ENCODE measurements at places on chromosomes 1 and 21.

DNA sequence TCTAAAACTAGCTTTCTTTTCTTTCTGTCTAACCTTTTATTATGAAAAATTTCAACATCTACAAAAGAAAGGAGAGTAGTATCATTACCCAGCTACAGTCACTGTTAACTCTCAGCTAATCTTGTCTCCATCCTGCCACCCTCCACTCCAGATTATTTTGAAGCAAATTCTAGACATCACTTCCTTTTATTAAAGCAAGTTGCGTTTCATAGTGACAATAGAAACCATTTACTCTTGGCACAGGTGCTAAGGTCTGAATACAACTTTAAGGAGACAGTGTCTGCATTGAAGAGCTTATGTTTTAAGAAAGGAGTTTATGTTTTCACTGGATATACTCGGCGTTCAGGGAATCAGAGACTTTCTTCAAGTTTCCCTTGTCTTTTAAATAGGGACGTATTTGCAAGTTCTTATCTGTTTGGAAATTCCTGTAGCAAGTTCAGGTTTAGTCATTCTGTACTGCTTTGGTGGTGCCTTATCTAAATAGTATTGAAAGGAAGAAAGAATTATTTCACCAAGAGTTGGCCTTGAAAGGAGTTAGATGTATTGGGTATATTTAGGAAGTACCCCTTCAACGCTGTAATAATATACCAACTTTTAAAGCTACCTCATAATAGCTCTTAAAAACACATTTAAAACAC is 42.7 kb downstream of the ITSN1 start:
- no peak for DNase-seq

GRCh38 chr1:166164995-166165660 is 1.7 kb downstream of the FAM78B start:
- DNase-seq: peak; percentile 68

- peak; percentile 88 for DNase-seq
Measured at GRCh38 chr21:33069994-33070743, at the start of gene OLIG1. Gene OLIG1 (plus strand): TSS chr21:33070141. CDS start chr21:33070247, 106 bp downstream.

DNA sequence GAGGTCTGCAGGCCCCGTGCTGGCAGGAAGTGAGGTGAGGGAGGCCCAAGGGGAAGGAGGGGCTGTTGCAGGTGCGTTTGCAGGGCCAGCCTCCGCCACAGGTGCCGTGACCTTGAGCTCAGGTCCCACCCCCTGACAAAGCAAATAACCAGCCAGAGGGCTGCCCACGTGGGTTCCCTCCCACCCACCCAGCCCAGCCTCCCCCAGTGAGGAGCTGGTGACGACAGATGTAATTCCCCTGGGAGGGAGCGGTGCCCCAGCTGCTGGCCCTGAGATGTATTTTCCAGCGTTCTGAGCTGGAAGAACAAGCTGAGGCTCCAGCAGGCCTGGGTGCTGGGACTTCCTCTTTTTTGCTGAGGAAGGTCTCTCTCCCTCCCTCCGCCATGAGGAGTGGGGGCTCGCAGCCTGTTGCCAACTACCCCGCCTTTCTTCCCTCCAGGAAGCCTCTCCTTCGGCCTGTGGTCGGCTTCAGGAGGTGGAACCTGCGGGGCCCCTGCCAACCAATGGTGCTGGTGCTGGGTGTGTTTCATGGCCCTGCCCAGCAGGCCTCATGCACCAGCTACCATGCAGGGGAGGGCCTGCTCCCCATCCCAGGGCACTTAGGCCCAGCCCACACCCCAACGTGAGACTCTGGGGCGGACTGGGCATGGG is 153.2 kb downstream of the PRDM16 start:
- DNase-seq: no peak

DNA sequence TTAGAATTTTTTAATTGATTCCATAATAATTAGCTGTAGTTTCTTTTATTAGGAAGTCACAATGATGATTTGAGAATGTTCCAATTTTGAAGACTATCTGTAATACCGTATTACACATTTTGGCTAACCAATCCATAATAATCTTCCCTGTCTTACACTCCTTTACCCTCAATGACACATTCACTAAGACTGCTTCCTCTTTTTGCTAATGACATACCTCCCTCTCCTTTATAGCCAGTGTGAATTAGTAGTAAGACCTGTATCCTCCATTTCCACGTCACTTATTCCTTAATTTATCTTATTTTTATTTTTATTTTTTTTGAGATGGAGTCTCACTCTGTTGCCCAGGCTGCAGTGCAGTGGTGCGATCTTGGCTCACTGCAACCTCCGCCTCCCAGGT is 10.1 kb downstream of the KDM1A start:
- DNase-seq: no peak

DNA sequence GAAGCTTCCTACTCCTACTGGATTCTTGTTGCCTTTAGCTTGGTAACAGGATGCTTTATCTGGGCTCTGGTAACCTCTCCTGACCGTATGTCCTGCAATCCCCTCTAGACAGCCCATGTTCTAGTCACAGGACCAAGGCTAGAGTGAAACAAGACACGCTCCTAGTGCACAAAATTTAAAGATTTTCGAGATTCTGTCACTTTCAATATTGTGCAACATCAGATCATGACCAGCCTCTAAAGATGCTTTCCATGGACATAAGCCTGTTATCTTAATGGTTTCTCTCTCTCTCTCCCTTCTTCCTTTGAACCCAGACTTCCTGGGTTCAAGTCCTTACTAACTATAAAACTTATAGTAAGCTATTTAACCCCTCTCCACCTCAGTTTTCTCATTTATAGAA is 1.6 kb upstream of the LY9 start:
- no peak for DNase-seq

DNA sequence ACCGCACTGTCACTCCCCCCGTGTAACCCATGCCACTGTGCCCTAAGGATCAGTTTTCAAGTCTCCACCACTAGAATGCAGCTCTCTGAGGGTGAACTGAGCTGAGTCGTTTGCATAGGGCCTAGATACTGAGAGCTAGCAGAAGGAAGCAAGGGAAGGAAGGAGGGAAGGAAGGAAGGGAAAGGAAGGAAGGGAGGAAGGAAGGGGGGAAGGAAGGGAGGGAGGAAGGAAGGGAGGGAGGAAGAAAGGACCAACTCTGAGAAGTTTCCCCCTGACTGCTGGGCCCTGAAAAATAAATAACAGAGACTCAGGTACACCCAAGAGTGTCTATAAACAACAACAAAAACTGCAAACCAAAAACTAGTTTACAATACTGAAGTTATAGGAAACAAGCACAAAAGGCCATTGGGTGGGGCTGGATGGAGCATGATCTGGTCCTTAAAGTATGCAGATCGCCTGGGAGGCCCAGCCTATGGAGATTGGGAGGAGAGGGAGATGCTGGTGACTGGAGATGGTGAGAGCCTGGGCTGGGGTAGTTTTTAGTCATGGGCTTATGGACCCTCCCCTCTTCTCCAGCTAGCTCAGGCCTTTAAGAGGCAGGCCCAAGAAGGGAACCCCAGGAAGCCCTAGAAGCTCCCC is 1.7 kb upstream of the MRPS15 start:
- DNase-seq: no peak

DNA sequence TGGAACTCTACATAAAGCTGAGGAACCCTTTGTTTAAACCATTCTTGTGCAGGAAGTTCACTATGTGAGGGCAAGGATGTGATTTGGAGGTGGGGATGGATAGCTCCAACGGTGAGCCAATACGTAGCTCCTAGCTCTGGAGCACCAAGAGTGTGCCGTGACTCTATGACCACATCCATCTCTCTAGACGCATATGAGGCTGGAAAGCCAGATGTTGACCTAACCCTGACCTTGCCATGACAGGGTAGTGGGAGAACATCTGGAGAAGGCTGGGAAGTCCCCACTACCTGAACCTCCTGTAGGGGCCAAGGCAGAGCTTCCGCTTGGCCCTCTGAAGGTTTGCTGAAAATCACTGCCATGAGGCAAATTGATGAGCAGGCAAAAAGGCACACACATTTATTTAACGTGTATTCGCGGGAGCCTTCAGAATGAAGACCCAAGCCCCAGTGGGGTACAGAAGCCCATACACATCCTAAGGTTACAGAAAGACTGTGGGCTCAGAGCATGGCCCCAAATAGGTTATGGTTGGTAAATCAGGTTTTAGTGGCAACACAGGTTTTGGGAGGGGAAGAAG is 43.4 kb downstream of the EIF2D start:
- DNase-seq: no peak

GRCh38 chr21:26977746-26978145 is 10.9 kb upstream of the ADAMTS5 start:
- no peak for DNase-seq

DNA sequence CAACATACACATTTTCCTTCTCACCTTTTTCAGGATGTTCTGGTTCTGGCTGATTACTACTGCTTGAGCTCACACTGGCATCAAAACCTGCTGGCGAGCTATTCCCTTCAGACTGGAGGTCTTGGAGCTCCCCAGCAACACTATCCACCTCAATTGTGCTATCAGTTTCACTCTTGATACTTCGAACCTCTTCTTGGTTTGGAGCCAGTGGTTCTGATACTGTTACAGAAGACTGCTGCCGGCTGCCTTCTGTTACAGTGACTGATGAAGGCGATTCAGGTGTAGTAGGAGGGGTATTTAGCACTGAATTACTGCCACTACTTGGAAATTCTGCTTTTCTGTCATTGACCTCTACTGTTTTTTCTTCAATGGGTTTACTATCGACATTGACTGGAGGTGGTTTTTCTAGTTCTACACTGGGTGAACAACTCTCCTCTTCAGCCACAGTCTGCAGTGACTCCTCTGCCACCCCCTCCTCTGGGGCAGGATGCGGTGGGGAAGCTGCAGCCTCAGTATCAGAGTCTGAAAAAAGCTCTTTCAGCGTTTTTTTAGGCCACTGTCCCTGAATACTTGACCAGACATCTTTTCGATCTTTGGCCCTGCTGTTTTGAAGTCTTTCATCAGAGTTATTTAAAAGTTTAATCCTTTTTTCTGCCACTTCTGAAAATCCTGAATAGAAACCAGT is 20.7 kb upstream of the RBM34 start:
- no peak for DNase-seq

DNA sequence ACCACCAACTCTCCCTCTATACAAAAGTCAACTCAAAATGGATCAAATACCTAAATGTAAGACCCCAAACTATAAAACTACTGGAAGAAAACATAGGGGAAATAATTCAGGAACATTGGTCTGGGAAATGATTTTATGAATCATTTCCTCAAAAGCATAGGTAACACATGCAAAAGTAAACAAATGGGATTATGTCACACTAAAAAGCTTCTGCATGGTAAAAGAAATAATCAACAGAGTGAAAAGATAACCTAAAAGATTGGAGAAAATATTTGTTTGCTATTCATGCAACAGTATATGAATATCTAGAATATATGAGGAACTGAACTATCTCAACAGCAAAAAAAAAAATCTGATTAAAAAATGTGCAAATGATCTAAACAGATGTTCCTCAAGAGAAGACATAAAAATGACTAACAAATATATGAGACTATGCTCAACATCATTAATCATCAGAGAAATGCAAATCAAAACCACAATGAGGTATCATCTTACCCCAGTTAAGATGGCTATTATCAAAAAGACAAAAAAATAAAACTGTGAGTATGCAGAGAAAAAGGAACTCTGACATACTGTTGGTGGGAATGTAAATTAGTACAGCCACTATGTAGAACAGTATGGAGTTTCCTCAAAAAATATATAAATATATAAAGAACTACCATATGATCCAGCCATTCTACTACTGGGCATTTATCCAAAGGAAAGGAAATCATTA is 47.8 kb downstream of the VCAM1 start:
- DNase-seq: no peak

GRCh38 chr1:931380-932172 is 7.9 kb downstream of the SAMD11 start:
- DNase-seq: no peak

DNA sequence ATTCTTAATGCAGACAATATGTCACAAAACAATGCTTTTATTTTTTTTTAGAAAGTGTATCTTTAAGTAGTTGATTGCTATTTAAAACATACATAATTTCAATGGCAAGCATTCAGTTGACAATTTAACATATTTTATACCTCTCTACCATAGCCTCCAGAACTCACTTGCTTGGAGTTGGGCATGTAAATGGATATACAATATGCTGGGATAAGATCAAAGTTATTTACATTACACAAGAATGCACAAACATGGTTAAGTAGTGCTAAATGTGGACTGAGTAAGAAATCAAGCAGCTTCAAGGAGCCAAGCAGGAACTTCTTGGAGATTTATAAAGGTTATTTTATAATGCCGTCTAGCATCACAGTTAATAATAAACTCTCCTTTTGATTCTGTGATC is 17.0 kb downstream of the CLCA4 start:
- no peak for DNase-seq

- DNase-seq: no peak
Measured at GRCh38 chr1:201074018-201074417, 38.2 kb downstream of the CACNA1S start.

DNA sequence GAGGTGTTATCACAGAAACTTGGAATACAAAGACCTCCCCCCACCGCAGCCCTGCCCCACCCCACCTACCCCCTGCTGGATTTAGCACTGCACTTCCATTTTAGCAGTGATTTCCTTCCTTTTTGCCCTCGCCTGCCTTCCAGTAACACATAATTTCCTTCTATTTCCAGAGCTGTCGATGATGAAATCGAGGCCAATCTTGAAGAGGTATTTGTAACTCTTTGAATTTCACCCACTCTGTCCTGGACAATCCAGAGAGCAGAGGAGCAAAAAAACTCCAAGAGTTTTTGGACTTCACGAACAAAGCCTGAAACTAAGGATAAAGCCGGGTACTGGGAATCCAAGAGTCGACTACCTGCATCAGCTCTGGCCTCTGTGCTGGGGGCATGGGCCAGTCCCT is 49.1 kb downstream of the CAPN2 start:
- DNase-seq: no peak

DNA sequence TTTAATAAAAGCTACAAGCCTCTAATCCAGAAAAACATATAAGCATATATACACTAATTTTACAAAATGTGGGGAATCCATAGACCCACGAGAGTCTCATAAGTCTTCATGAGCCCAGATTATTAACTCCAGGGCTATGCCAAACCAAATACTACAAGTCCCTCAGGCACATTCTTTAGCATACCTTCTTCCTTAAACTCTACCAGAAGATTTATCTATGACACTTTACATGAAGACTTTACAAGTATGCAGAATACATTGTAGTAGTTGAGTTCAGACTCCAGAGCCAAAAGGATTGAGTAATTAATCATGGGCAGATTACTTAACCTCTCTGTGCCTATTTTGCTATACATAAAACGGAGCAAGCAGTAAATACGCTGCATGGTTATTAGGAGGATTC is 793.7 kb upstream of the ADGRL2 start:
- no peak for DNase-seq

- no peak for DNase-seq
Measured at GRCh38 chr1:114000406-114000805, 21.1 kb downstream of the OLFML3 start.

- no peak for DNase-seq
Measured at GRCh38 chr1:7781501-7781900, 2.6 kb upstream of the PER3 start.

DNA sequence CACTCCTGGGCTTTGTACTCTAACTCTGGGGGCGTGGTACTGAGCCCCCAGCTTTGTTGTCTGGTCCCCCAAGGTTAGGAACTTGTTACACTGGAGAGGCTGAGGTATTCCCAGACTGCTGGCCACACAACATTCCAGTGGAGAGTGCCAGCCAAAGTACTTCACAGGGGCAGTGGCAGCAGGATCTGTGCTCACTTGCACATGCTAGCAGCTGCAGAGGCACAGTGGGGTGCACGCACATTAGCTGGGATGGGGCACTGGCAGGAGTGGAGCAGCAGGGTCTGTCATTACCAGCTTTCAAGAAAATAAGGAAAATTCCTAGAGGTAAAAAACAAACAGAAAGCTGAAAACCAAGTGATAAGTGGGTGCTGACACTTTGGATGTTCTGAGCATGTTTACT is 31.0 kb downstream of the ZNF691 start:
- DNase-seq: no peak

GRCh38 chr1:63892632-63893395 is 119.0 kb downstream of the ROR1 start:
- no peak for DNase-seq
